ENCODE measurements at places on chromosomes 12 and 14.
A peak's percentile ranks its signal among the peaks of the same experiment; 100 is the strongest.

- DNase-seq, result no peak
Observed at GRCh38 chr12:109710747-109711595, 2.7 kb upstream of the FAM222A start.

GRCh38 chr12:25830456-25830855 lies 128.0 kb upstream of the RASSF8 start:
- DNase-seq, result no peak

DNA sequence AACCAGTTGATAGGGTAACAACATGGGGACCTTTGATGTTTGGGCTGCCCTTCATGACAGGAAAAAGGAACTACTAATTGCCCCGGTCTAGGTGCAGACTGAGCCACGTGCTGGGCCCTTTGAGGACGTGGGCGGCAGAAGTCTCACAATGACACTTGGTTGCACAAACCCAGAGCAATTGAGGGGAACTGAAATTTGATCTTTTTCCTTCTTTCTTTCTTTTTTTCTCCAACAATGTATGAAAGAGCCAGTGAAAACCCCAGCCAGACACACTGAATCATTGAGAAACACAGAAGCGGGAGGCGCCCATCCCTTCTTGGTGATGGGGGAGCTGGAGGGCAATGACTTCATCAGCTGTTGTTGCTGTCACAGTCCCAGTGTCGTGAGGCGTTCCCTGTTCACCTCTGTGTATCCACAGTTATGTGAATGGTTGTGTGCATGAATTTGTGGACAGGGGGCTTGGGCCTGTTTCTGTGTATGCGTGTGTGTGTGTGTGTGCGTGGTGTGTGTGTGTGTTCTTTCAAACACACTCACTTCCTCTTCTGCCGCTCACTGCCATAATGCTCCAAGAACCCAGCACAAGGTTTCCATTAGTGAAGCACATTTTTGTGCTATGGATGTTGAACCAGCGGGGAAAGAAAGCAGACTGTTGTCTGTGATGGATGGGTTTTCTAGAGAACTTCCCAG lies 137.5 kb upstream of the CCND2 start:
- DNase-seq, result no peak

DNA sequence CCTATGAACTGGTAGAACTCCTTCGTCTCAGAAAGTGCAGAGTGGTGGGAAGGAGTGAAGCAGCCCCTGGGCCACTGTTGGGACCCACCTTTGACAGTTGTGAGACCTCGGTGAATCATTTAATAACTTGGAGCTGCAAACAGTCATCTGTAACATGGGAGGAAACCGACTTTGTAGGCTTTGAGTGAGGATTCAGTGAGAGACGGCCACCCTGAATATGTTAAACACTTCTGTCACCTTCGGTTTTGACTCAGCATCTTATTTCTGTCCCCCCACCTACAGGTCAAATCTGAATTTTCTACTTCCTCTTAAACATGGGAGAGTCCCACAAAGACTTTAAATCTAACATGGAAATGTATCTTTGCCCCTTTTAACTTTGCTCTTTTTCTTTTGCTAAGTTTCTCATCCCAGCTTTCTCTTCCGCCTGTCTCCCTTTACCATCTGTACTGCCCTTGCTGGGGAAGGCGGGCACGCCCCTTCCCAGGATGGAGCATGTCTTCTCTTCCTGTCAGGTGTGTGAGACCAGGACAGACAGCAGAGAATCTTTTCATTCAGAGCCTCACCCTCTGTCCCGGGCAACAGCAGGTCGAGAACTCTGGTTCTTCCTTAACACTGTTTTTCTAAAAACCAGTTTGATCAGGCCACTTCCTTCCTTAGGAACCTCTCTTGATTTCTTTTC lies 37.1 kb downstream of the ZC3H14 start:
- DNase-seq, result no peak

GRCh38 chr14:35932136-35932535 lies 106.0 kb downstream of the BRMS1L start:
- DNase-seq, result no peak

GRCh38 chr12:124668602-124669001 lies 101.2 kb upstream of the NCOR2 start:
- DNase-seq, result no peak

DNA sequence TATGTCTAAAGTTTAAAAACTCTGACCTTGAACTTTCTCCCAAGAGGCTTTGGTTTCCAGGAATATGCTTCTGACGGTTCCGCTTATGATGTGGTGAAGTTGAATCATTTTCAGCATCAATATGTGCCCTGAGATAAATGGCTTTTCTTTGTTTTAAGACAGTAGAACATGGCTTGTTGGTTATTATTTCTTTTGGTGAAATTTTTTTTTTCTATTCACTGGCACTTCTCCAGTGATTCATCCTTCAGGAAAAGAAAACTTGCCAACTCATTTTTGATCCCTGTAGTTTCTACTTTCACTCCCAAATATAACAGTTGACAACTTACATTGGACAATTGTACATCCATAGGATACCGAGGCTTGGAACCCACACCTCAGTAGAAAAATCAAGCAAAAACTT lies 1301.2 kb upstream of the FLRT2 start:
- no peak for DNase-seq

DNA sequence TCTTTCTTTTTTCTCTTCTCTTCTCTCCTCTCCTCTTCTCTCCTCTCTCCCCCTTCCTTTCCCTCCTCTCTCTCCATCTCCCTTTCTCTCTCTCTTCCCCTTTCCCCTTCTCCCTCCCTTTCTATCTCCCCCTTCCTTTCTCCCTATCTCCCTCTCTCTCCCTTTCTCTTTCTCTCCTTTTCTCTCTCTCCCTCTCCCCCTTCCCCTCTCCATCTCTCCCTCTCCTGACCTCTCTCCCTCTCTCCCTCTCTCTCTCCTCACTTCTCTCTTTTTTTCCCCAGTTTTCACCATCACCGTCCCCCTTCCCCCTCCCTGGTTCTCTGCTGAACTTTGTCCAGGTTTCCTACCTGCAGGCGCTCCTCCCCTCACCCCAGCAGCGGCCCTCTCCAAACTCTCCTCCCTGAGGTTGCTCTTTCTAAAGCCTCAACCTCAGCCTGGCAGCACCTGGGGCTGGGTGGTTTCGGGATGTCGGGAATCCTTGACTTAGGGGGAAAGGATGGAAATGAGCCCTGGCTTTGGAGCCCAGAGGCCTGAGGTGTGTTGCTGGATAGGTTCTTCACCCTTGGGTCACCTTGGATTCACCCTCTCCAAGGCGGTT lies 14.7 kb upstream of the TBX3 start:
- no peak for DNase-seq

GRCh38 chr12:57759360-57759980 lies 4.6 kb downstream of the MARCHF9 start:
- no peak for DNase-seq

DNA sequence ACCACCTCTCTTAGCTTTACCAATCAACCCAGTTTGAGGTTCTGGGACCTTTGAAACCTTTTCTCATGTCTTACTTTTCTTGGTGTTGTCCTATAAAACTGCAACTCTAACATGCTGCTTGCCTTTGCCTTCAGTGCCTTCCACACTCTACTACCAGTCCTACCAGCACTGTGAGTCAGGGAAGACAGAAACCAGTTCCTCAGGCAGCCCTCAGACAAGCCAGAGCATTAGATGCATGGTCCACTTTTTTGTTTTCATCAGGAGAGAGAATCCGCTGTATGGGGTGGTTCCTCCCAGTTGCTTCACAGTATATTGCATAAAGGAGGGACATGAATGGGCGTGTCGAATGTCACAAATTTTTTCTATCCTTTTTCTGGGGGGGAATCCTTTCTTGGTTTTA lies 17.3 kb upstream of the KLRB1 start:
- no peak for DNase-seq

DNA sequence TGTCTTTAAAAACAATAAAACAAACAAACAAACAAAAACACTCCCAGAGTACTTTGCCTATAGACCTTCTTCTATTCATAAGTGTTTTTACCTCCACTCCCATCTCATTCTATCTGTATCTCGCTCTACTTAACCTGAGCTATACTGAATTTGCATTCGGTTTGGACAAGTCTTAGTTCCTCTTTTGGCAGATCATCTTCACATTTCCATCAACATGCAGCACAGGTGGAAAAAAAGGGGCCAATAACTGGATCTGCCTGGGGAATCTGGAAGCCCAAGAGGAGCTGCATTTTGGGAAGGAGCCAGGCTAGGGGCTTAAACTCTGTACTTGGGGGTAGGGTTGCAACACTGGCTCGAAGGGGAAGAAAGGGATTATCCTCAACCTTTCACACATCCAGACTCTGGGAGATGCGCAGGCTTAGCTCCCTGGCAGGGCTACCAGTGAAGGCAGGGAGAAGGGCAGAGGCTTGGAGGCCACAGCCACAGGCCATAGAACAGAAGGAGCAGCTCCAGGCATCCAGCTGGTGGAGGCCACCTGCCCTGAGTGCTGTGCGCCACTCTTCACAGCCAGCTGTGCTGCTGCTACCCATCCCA lies 4.1 kb downstream of the NINJ2 start:
- no peak for DNase-seq

DNA sequence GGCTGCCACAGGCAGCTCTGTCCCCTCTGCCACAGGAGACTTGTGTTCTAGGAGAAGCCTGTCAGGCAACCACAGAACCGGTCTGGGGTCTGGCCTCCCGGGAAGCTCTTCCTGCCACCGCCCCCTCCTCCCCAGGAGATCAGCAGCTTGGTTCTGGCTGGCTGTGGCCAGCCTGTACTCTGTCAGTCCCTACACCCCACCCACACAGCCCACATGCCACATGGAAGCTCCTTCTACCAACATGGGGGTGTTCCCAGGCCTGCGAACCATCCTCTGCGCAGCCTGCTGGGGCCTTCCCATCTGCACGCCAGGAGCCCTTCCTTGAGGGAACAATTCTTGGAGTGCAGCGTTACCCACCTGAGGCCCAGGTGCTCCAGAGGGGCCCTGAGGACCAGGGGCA lies 16.8 kb downstream of the TMEM106C start:
- no peak for DNase-seq

DNA sequence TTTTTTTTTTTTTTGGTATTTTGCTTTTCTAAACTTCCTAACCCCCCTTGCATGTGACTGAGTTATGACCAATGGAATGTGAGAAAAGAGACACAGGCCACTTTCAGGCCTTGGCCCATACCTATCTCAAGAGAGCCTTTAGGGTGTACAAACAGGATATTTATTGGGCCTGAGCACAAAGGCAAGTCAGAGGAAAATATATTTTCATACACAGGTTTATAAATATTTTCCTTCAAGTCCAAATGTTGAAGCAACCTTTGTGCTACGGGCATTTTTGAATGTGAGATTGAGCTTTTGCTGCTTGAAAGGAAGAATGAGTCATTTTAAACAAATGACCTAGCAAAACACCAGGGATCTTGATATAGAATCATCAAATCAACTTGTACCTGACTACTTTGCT lies 228.6 kb upstream of the E2F7 start:
- no peak for DNase-seq

DNA sequence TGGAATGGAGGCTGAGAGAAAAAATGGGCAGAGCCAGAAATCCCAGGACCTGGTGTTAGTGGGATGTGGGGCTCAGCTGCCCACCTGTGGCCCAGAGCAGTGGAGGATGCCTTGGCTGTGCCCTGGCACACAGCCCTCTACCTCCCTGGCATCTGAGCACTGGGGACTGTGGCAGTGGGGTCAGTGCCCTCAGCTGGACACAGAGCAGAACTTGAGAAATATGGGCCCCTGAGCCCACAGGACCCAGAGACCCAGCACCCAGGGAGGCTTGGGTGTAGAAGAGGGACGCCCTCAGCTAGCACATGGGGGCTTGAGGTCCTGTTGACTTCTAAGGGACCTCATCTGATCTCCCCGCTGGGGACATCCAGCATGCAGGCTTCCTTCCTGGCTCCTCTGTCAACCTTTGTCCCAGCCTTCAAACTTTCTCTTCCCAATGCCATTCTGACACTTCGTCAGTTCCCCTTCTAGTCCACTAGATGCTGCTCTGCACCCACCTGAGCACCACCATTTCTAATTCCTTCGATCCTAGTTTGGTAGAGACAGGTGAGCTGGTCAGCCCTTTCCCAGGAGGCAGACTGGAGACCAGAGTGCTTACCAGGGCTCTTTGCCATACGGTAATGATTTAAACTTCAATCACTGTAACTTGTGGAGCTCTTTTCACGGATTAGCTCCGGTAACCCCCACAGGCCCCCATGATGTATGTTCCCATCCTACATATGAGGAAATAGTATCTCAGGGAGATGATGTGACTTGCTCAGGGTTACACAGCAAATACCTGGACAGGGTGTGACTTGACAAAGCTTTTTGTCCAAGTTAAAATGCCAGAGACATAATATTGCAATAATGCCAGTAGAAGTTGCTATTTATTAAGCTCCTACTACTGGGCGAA lies 143.7 kb downstream of the ASCL4 start:
- peak; percentile 13 for DNase-seq

GRCh38 chr14:31489691-31490090 lies 1.9 kb upstream of the GPR33 start:
- no peak for DNase-seq

DNA sequence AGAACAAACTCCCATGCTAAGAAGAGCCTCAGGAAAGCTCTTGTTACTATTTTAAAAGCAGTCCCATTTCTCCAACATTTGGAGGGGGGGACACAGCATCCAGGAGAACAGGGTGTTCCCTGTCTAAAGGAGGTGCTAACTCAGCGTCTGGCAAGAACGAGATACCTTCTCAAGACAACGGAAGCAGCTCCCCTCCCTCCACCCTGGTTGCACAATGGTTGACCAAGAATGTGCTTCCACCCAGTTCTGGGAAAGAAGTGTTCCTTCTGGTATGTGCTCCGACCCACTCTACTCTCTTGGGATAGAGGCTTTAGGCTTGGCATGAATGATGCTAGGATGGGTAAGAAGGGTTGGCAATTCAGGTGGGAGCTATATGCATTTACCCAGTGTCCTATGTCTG lies 1.5 kb upstream of the KRT6A start:
- DNase-seq, result no peak
